ENCODE measurements at places on chromosomes 12 and 14. TPM values are rescaled to one million over a fixed set of nuclear protein-coding genes. Genes with fewer than 3 reads are reported as not detected.
A peak's percentile ranks its signal among the peaks of the same experiment; 100 is the strongest.

DNA sequence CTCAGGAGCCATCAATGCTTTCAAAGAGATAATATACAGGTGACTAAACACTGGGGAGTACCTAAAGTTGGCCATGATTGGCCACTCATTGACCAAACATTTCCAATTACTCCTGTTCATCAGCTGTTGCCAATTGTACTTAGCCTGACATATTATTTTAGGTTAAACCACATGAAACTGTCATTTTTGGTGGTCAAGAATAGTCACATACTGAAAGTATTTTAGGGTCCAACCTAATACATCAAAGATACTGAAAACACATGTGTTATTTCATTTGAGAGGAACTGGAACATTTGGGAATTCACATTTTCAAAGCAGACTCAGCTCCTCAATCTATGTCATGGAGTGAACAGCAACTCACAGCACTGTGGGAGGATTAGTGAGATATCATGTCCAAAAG is 63.9 kb upstream of the KCNA5 start:
- H3K4me1 ChIP-seq: no peaks in the 10 kb centered on the region
- H3K4me3 ChIP-seq: no peak overlapping the region

The NFATC4 gene
- 45.1 TPM for polyA plus RNA-seq

The NGB gene
- polyA plus RNA-seq: 1.9 TPM

GRCh38 chr14:93126111-93126510 is 10.4 kb upstream of the ITPK1 start:
- DNase-seq: no peak
- no peak overlapping the region for H3K27ac ChIP-seq
- H3K4me3 ChIP-seq: no peak overlapping the region
- no peaks in the 10 kb centered on the region for H3K4me1 ChIP-seq
- no peaks in the 10 kb centered on the region for H3K36me3 ChIP-seq

- H3K27ac ChIP-seq: no peak overlapping the region
- no peaks in the 10 kb centered on the region for H3K4me1 ChIP-seq
- no peak for DNase-seq
- H3K27me3 ChIP-seq: no peaks in the 10 kb centered on the region
- no peaks in the 10 kb centered on the region for H3K36me3 ChIP-seq
- no peak overlapping the region for H3K4me3 ChIP-seq
These were observed 779.0 kb upstream of the FLRT2 start for GRCh38 chr14:84750763-84751554.

The ATF7IP gene
- 3.6 TPM for polyA plus RNA-seq

DNA sequence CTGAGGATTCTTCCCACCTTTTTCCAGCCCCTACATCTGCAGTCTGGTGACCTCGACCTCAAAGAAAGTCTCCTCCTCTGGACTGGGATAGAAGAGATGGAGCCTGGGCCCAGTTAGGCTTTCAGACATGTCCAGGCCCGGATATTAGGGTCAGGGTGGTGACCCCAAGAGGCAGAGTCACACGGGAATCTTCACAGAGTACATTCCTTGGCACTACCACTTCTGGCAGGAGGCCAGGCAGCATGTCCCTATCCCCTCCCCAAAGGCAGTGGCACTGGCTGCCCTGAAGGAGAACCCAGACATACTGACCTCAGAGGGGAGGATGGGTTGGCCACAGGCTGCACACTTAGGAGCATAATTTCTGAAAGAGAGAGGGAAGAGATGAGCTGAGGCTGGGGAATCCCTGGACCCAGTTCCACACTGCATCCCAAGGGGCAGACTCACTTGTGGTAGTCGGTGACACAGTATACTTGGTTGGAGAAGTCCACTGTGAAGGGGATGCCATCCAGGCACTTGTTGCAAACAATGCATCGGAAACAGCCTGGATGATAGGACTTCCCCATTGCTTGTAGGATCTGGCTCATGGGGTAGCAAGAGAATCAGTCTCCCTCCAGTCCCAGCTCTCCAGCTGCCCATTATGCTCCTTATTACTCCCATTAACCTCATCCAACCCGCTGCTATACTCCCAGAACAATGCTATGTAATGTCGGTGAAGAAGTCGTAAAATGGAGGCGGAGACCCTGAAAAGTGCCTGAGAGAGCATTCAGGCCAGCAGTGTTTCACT is 7.6 kb downstream of the AJUBA start:
- no peak for DNase-seq
- H3K4me3 ChIP-seq: no peak overlapping the region
- no peak overlapping the region for H3K27ac ChIP-seq
- no peaks in the 10 kb centered on the region for H3K4me1 ChIP-seq
- H3K27me3 ChIP-seq: no peaks in the 10 kb centered on the region
- no peaks in the 10 kb centered on the region for H3K36me3 ChIP-seq

The SERPINA9 gene
- polyA plus RNA-seq: not detected

DNA sequence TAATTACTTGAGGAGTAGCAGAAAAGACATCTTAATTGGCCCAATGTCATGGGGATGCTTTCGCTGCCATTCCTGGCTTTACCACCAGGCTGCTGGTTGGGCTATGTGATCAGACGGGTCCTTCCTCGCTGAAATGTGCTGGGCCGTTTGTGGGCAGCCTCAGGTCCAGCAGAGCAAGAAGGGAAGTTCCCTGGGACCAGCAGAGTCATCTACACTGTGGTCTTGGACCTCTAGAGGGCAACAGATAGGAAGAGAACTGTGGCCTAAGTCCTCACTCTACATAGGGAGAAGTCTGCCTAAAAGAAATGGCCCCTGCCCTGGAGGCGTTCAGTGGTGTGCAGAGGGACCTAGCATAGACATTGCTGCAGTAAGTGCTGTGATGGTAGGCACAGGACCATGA is 10.9 kb downstream of the EVL start:
- no peaks in the 10 kb centered on the region for H3K27me3 ChIP-seq
- peaks cover 5% of the 10 kb centered on the region for H3K4me1 ChIP-seq
- no peak overlapping the region for H3K27ac ChIP-seq
- no peak for DNase-seq

The SAMD4A gene
- polyA plus RNA-seq: 7.8 TPM

- no peak for DNase-seq
- H3K27ac ChIP-seq: no peak overlapping the region
- H3K4me3 ChIP-seq: no peak overlapping the region
- no peaks in the 10 kb centered on the region for H3K36me3 ChIP-seq
These were observed 33.1 kb downstream of the FZD10 start for GRCh38 chr12:130195369-130195768.

The RD3L gene
- polyA plus RNA-seq: not detected

The FOXA1 gene
- polyA plus RNA-seq: 14.4 TPM

- H3K4me3 ChIP-seq: no peak overlapping the region
- H3K36me3 ChIP-seq: peaks cover 16% of the 10 kb centered on the region
- no peak overlapping the region for H3K27ac ChIP-seq
- no peak for DNase-seq
- H3K27me3 ChIP-seq: no peaks in the 10 kb centered on the region
These were observed 28.2 kb downstream of the TBK1 start for GRCh38 chr12:64480148-64480547.

The ACOT4 gene
- polyA plus RNA-seq: 3.7 TPM

GRCh38 chr12:67758119-67758518 is 109.6 kb downstream of the DYRK2 start:
- no peaks in the 10 kb centered on the region for H3K36me3 ChIP-seq
- no peak overlapping the region for H3K4me3 ChIP-seq
- no peak for DNase-seq
- peaks cover 22% of the 10 kb centered on the region for H3K4me1 ChIP-seq
- H3K27me3 ChIP-seq: no peaks in the 10 kb centered on the region

DNA sequence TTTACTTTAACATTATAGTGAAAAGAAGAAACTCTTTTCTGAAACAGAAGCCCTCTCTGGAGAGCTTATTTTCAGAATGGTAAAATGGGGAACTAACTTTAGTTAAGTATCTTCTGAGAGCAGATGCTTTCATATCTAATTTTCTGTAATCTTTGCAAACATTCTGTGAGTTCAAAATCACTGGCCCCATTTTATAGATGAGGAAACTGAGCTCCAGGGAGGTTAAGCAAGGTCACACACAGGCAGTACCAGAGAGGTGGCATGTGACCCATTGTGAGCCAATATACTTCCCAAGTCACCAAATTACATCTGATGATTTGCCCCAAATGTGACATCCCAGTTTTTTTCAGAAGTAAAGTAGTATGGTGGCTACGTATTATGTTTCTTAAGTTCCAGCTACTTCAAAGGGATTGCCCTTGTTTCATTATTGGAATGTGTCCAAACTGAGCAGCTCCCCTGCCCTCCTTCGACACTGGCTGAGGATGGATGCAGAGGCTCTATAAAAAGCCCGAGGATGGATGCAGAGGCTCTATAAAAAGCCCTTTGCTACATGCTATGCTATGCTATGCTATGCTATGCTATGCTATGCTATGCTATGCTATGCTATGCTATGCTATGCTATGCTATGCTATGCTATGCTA is 36.2 kb upstream of the NUDT4 start:
- H3K27ac ChIP-seq: no peak overlapping the region
- H3K4me3 ChIP-seq: no peak overlapping the region
- no peaks in the 10 kb centered on the region for H3K27me3 ChIP-seq
- no peaks in the 10 kb centered on the region for H3K36me3 ChIP-seq

DNA sequence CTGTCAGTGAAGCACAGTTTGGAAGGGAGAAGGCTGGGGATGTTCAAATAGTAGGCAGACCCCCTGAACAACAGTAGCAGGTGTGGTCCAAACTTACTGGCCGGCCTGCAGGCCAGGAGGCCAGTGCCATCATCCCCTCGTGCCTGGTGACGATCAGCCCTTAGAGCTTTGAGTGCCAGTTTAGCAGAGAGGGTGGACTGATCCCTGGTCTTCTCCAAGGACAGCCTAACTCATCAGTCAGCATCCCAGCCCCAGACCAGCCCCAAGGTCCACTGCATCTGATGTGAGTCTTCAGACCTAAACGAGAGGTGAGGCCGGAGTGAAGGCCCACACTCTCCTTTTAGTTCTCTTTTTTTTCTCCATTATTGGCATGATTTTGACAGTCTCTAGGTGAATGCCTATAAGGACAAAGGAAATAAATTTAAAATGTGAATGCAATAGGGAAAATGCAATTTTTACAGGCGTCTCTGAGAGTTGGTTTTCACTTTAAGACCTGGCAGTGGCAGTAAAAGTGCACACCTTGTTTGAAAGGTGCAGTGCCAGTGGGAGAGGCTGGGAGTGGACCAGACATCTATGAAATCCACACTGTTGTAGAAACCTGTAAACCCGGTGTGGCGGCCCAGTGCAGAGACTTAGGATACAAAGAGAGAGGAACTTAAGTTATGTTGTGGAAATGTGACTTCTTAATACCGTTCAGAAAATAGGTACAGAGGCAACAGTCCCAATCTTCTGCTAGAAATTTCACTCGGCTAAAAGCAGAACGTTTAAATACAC is 311.2 kb downstream of the CACNA1C start:
- H3K4me3 ChIP-seq: no peak overlapping the region
- peak; percentile 62 for DNase-seq
- H3K27me3 ChIP-seq: no peaks in the 10 kb centered on the region
- peak overlapping the region; percentile 16 for H3K27ac ChIP-seq
- no peaks in the 10 kb centered on the region for H3K4me1 ChIP-seq
- no peaks in the 10 kb centered on the region for H3K36me3 ChIP-seq

The REP15 gene
- 251 TPM for polyA plus RNA-seq

- H3K4me1 ChIP-seq: no peaks in the 10 kb centered on the region
- H3K36me3 ChIP-seq: peaks cover 5% of the 10 kb centered on the region
- H3K27ac ChIP-seq: no peak overlapping the region
- H3K27me3 ChIP-seq: no peaks in the 10 kb centered on the region
- no peak for DNase-seq
These were observed 80.4 kb downstream of the DUSP16 start for GRCh38 chr12:12482150-12482761.

DNA sequence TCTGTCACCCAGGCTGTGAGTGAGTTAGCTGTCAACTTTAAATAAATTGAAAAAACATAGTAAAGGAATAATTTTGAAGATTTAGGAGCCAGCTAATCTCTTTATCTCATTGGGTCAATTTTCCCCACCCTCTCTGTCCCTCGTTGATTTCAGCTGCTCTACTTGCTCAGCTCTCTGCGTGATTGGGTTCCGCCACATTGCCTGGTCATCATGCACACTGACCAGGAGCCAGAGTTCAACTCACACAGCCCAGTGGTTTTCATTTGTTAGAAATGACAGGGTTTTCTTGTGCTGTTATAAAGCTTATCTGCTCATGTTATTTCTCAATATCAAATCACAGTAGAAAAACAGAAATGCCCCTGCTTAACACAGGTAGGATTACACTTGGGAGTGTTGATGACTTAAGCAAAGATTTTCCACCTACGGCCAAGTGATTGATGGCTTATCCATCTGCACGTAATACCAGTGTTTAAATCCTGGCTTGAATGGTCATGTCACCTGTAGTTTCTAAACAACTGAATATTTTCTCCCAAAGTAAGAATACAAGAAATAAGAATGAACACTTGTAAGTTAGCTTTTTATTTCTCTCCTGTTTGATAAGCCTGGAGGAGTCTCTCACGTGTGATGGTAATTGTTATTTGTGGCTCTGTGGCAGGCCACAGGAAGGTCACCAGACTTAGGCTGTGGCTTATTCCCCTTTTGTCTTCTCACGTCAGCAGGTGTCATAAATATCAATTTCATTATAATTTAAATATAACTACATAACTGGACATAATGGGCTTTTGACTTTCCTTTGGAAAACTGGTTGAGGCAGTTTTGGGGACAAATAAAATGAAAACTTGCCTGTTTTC is 367.2 kb upstream of the DDHD1 start:
- no peak for DNase-seq
- peaks cover 11% of the 10 kb centered on the region for H3K4me1 ChIP-seq
- no peaks in the 10 kb centered on the region for H3K27me3 ChIP-seq
- no peaks in the 10 kb centered on the region for H3K36me3 ChIP-seq

DNA sequence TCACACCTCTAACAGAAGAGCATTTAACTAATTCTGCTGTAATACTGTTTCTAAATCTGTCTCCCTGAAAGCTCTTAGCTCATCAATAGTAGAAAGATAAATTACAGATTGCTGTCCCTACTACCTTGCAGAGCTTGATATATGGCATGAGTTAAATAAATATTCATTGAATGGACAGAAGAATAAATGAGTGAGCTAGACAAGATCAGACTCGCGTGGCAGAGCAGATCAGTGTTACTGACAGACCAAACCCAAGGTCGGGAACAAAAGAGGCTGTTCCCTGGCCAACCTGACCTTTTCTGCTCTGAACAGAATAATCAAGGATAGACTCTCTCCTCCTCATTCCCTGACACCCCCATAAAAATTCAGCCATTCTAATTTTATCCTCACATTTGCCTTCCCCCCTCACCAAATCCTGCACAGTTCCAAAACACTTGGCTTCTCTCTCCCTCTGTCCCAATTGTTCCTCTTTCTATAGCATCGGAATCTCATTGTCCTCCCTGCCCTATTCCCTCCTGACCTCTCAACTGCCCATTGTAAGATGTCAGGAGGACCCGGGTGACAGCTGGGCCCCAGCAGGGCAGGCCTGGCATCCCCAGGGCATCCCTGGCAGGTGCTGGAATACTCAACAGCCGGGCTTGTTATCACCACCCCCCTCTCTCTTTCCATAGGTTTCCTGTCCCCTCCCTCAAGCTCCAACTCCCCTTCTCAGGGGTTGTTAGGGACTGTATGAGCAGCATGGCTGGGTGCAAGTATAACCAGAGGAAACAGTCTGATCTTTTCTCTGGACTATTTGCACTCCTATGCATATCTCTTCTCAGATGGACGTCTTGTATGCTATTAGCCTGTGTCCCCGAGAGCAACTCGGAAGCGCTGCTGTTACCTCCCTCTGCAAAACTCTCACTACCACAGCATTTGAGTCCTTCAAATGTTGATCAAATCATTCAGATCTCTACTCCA is 19.9 kb downstream of the NEUROD4 start:
- H3K36me3 ChIP-seq: no peaks in the 10 kb centered on the region
- DNase-seq: no peak
- H3K27ac ChIP-seq: no peak overlapping the region
- H3K27me3 ChIP-seq: no peaks in the 10 kb centered on the region
